ENCODE measurements at places on chromosomes 1 and 21.

DNA sequence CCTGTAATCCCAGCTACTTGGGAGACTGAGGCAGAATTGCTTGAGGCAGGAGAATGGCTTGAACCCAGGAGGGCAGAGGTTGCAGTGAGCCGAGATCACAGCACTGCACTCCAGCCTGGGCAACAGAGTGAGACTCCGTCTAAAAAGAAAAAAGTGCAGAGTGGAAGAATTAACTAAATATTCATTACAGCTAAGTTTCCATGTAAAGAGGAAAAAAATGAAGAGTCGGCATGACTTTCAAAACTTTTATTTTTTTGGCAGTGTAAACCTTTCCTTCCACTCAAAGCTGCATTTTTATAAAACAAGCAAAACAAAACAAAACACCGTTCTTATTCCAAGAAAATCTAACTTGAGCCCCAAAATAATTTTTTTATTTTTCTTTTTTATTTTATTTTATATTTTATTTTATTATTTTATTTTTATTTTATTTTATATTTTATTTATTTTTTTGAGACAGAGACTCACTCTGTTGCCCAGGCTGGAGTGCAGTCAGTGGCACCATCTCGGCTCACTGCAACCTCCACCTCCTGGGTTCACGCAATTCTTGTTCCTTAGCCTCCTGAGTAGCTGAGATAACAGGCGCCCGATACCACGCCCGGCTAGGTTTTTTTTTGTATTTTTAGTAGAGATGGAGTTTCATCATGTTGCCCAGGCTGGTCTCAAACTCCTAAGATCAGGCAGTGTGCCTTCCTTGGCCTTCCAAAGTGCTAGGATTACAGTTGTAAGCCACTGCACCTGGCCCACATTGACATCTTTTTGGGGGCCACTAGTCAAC lies 62.9 kb downstream of the PACC1 start:
- no peak for DNase-seq

DNA sequence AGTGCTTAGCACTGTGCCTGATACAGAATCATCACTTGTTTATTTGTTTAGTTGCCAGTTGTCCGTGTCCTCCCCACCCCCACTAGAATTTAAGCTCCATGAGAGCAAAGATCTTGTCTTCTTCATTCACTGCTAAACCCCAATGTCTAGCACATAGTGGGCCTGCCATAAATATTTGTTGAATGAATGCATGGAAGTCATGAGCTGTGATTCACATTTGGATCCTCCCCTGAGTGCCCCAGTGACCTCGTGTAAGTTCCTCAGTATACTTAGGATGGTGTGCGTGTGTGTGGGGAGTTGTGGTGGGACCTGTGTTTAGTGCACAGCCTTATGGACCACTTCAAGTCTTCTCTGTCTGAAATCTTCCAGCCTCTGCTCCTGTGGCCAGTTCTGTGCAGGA lies 23.1 kb downstream of the IER5 start:
- no peak for DNase-seq

- DNase-seq: no peak
These were observed 15.9 kb downstream of the SARS1 start for GRCh38 chr1:109229531-109230127.

DNA sequence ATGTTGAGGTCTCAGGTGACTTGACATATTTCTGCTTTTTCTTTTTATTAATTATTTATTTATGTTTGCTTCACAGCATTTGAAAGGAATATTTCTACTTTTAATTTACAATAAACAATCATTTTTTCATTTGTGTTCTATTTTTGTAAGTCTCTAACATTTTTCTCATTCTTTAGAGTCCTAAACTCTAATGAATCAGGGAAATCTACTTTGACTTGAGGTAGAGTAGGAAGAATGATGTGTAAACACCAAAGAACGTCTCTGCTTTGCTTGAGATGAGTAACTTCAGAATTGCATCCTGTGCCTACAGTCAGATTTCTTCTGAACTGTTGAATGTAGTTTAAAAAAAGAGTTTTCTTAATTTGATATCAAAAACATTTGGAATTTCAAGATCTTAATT lies 65.2 kb downstream of the CNST start:
- DNase-seq: no peak

All from NCI-H774 (cell line).